NCI-H1105 (cell line): ENCODE measurements at places on chromosomes 4 and X.

DNA sequence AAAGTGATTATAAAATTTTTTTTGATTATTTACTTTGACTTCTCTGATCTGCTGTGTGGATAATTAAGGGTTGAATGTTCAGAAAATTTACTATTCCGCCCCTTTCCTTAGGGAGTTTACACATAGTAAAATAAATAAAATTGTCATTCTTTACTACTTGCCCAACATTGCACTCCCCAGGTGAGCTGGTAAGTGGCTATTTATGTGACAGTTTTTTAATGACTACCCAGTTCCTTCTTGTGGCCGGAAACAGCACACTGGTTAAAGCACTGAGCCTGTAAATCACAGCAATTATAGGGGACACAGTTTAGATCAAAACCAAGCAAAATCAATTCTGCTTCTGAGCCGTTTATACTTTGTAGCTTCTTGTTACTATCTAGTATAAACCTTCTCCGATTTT is 158.1 kb downstream of the FHIP1A start:
- DNase-seq, result no peak

- DNase-seq, result no peak
These were observed 706 bp downstream of the DUSP9 start for GRCh38 chrX:153647461-153648357.

- DNase-seq, result peak; percentile 47
These were observed 188.2 kb downstream of the GC start for GRCh38 chr4:71595576-71596108.

GRCh38 chr4:48065587-48066052 is 49.0 kb downstream of the NIPAL1 start:
- DNase-seq, result no peak

DNA sequence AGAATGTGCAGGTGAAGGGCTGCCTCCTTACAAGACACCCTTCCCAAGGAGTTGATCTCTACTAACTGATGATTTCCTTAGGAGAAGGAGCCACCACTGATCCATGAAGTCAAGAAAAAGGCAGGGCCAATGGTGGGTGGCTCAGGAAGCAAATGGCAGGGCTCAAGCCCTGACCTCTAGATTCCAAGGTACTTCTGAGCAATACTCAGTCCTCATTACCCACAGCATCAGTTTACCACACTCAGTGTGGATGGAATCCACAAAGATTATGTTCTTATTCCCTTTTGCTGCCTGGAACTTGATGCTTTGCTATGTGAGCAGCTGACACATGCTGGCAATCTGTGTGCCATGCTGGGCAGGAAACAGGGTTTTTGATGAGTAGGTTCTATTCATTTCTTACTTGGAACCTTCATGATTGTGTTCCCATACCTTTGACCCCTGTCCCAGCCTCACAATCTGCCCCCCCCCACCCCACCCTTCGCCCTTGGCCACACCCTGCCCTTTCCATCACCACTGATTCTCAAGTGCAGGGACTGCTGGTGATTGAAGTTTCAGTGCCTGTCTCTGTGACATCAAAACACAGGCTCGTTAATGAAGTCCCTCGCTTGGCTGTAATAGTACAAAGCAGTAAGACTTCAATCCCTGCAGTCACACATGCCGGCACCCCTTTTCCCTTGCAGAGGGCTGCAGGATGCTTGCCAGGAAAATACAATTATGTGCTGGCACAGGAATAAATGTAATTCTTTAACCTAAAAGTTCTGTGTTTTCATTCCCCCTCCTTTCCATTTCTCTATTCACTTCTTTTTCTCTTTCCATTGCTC is 135.6 kb upstream of the GPC4 start:
- no peak for DNase-seq

- no peak for DNase-seq
These were observed 35.5 kb downstream of the DCUN1D4 start for GRCh38 chr4:51878431-51878830.

- peak; percentile 64 for DNase-seq
These were observed 218.6 kb downstream of the CHM start for GRCh38 chrX:85828771-85829170.

GRCh38 chrX:152632445-152633097 is 5.1 kb upstream of the GABRQ start:
- peak; percentile 57 for DNase-seq

- no peak for DNase-seq
These were observed 23.9 kb upstream of the MXD4 start for GRCh38 chr4:2285613-2286381.

GRCh38 chr4:121863799-121864198 is 6.5 kb downstream of the BBS7 start:
- no peak for DNase-seq

DNA sequence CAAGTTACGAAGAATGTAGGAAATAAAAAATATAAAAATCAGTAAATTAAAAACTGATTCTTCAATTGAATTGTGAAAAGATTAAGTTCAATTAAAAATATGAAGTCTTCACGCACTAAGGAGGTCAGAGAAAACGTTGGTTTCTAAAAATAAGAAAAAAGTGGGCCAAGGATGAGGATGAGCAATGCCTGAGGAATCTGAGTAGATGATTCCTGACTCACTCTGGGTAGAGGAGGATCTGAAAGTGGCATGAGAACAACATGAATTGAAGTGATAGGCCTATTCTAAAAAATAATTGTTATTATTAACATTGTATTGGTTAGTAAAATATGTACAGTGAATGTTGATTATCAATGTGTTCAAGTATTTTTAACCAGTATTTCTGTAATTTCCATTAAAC is 444.2 kb downstream of the GRIA2 start:
- DNase-seq, result no peak

GRCh38 chrX:72536542-72536941 is 36.1 kb downstream of the HDAC8 start:
- no peak for DNase-seq

DNA sequence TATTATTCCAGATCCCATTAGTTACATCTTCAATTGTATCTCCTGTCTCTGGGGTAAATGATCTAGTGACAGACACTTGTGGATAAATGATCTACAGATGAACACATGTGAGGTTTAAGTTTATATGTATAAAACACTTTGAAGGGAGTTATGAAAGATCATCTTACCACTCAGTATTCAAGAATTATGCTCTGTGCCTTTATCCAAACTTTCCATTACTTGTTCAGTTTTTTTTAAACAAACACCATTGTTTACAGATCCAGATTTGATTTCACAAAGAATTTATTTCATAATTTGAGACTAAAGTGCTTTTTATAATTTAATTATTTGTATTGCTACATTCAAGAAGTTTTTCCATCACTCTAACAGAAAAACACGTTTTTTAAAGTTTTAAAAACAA is 142.5 kb downstream of the HHIP start:
- no peak for DNase-seq

DNA sequence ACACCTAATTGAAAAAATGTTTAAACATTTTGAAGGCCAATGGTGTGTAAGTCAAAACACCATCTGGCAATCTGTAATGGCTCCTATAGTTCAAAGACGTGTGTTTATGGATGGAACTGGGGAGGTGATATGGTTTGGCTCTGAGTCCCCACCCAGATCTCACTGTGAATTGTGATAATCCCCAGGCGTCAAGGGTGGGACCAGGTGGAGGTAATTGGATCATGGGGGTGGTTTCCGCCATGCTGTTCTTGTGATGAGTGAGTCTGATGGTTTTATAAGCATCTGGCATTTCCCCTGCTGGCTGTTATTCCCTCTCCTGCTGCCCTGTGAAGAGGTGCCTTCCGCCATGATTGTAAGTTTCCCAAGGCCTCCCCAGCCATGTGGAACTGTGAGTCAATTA is 52.2 kb downstream of the ADRA2C start:
- DNase-seq, result no peak

DNA sequence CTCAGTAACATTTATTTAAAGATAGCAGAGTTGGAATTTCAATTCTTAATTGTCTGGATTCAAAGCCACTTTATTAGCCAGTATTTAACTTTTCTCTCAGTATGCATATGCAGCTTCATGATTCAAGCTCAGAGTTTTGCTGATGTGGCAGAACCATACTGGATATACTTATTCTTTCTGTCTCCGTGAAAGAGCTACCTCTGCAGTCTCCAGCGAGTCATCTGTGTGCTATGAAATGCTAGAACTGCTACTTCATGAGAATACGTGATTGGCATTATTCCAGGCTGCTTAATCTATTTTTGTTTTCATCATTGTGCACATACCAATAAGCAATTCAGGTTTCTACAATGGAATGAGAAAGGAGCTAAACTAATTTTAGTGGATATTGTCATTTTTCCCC is 743.7 kb downstream of the C4orf33 start:
- no peak for DNase-seq

DNA sequence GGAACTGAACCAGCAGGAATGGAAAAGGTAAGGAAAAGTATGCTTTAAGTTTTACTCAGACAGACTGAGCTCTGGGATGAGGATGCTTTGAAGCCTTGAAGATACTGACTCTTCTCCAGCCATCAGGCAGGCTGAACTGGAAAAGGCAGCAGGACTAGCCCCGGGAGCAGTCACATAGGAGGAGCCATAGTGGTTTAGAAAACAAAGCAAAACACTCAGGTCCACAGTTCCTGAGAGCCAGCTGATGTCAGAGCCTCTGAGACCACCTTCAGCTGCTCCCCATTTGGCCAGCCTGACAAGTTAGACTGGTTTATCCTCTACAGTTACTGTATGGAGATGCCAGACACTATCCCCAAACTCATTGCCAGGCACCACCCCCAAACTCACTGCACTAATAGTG is 167.9 kb upstream of the CPEB2 start:
- DNase-seq, result no peak

GRCh38 chr4:133996431-133997121 is 205.0 kb downstream of the PABPC4L start:
- no peak for DNase-seq

DNA sequence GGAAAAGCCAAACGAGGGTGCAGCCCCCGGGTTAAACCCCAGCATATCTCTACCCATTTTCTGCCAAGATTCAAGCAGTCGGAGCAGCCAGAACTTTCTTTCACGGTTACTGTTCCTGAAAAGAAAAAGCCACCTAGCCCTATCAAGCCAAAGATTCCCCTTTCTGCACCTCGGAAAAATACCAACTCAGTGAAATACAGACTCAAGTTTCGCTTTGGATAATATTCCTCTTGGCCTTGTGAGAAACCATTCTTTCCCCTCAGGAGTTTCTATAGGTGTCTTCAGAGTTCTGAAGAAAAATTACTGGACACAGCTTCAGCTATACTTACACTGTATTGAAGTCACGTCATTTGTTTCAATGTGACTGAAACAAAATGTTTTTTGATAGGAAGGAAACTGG is 20.0 kb downstream of the FGF5 start:
- DNase-seq, result no peak

DNA sequence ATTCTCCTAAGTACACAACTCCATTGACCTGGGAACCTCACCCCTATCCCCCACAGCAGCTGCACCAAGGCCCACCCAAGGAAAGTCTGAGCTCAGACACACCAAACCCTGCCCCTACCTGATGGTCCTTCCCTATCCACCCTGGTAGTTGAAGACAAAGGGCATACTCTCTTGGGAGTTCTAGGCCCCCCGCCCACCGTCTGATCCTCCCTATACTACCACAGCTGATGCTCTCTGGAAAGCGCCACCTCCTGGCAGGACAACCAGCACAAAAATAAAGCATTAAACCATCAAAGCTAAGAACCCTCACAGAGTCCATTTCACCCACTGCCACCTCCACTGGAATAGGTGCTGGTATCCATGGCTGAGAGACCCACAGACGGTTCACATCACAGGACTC is 83.6 kb downstream of the ANAPC10 start:
- DNase-seq, result no peak

GRCh38 chr4:143599827-143600226 is 86.3 kb downstream of the SMARCA5 start:
- DNase-seq, result no peak

DNA sequence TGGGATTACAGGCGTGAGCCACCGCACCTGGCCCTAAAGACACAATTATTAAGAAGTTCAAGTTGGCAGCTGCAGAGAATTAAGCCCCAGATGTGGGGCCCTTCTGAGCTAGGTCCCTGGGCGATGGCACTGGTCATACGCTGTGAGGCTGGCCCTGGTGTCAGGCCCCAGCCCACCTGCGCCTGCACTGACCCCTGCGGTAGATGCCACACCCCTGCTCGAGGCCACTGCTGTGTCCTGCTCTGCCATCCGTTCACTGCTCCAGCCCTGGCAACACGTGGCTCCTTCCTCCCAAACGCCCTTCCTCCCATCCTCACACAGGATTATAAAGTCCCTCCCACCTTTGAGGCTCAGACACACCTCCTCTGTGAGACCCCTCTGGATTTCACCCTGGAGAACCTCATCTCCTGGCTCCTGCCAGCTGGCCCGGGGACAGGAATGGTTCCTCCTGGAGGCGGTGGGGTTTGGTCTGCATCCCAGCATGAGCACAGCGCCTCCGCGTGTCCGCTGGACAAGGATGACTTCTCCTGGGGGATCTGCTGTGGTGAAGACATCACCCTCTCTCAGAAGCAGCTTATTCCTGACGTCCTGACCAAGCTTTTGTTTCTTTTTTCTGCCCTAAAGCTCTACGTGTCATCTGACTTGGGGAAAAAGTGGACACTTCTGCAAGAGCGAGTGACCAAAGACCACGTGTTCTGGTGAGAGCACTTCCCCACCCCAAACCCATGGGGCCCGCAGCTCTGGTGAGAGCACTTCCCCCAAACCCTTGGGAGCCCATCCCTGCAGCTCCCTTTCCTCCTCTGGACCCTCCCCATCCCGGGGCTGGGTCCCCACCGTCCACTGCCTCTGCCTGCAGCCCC is 219.0 kb upstream of the PSAPL1 start:
- no peak for DNase-seq

DNA sequence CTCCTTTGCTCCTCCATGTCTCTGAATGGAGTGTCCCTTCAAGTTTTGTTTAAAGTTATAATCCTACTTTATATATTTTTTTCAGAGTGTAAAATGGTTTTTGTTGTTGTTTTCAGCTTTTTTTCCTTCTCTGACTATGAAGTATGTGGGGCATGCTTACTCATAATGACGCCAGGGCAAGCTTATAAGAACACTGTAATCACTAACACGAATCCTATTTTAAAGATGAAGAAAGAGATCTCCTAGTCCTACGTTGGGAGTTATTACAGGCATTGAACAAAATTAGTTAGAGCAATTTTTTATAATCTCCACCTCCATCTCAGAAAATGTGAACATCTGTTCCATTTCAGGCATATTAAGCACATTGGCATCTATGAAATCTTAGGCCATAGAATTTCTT is 268.1 kb upstream of the MAGEB2 start:
- no peak for DNase-seq

GRCh38 chr4:1602655-1603412 is 81.3 kb downstream of the FAM53A start:
- DNase-seq, result no peak

GRCh38 chr4:2412534-2412884 is 5.9 kb downstream of the ZFYVE28 start:
- no peak for DNase-seq

GRCh38 chr4:139419388-139419914 is 34.5 kb upstream of the RAB33B start:
- DNase-seq, result no peak

DNA sequence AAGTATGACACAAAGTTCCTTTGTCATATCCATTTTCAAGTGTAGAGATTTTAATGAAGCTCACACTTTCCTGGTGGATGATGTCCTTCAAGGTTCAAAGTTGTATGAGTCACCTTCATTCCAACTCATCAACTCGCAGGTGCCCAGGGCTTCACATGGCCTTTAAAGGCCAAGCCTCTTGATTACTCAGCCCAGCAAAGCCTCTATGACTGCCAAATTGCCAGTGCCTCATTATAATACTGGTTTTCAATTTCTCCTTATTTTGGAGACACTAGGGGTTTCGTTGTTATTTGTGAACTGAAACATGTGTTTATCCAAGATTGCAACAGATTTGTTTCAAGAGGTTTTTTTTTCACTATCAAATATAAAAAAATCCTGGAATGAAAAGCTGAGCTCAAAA is 45.9 kb upstream of the PPP3CA start:
- no peak for DNase-seq
